ENCODE measurements at places on chromosomes 3 and 15.

GRCh38 chr3:5891711-5892110 is 704.2 kb downstream of the EDEM1 start:
- no peak for DNase-seq

- DNase-seq, result no peak
Measured at GRCh38 chr3:46942076-46942475, 34.5 kb downstream of the CCDC12 start.

DNA sequence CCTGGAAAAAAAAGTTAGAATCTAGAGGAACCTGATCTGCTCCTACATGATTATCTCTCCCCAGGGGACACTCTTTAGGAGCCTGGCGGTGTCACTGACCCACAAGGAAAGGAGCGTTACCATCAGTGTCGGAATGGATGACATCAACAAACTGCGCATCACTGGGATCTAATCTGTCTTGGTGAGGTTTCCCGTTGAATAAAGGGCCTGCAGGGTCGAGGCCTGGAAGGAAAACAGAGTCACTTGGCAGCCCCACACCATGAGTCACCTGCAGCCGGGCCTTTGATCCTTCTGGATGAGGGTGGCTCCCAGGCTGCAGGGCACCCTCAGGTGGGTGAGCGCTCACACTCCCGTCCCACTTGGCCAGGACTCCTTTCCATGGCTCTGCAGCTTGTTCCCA is 25.0 kb downstream of the LIPH start:
- DNase-seq, result no peak

DNA sequence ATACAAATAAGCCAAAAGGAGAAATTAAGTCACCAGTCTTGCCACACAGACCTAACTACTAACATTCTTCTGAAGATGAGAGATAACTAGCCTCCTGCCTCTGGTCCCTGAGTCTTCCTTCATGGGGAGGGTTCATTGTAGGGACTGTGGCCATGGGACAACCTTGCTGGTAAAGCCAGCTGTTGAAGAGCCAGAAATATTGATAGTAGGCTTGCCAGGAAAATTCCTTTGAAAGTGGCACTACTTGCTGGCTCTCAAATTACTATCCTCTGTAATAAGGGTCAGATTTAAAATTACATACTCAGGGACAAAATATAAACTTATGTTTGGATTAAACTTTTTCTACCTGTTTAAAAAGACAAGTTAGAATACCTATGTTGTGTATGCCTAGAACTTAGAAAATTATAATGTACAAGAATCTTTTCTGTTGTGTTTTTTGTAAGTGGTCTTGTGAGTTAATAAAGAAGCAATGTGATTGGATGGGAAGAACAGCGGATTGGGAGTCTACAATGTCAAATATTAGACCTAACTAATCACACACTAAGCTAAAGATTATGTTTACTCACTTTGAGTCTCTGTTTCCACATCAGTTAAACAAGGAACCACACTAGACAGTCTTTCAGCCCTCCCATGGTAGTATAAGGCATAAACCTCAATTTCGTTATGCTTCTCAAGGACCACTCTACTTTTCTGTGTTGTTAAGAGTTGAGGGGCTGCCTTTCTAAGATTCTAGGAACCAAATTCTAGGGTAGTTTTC is 60.0 kb upstream of the TRIM71 start:
- no peak for DNase-seq

GRCh38 chr3:154690413-154690812 is 260.4 kb upstream of the GPR149 start:
- no peak for DNase-seq

GRCh38 chr15:26028086-26028740 is 165.1 kb upstream of the ATP10A start:
- DNase-seq, result no peak

DNA sequence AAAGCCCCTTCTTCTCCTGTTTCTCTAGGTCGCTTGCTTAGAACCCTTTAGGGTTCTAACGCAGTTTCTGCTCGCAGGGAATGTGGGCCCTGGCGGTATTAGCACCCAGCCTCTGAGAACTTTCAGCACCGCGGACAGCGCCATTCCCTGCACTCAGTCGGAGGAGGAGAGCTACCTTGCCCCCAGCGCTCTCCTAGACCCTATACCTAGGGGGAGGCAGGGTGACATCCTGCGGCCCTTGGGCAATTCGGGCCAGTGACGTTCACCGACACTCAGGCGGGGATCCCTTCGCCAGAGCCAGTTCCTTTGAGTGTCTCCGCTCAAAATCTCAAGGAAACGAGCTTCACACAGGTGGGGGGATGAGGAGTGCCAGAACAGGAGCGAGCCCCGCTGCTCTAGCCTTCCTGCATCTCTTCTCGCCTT is 1.3 kb downstream of the SLC7A14 start:
- DNase-seq, result peak; percentile 46

DNA sequence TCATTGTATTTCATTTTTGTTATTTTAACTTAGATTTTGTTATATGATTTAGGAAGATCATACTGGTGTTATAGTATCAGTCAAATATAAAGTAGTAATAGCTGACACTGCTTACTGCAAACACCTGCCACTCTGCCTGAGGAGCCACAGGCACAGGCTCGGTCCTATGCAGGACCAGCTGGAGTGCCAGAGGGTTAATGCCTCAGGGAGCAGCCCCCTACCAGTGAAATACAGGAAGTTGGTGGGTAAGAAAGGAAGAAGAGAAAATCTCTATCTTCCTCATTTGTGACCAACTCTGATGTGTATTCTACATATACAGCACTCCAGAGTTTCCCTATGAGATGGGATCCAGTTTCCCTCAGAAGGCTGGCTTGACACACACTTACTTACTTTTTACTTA is 593.3 kb downstream of the UNC13C start:
- no peak for DNase-seq

- no peak for DNase-seq
Measured at GRCh38 chr3:12237912-12238650, 50.8 kb upstream of the PPARG start.

GRCh38 chr3:15404767-15405166 is 22.6 kb downstream of the METTL6 start:
- DNase-seq, result no peak

DNA sequence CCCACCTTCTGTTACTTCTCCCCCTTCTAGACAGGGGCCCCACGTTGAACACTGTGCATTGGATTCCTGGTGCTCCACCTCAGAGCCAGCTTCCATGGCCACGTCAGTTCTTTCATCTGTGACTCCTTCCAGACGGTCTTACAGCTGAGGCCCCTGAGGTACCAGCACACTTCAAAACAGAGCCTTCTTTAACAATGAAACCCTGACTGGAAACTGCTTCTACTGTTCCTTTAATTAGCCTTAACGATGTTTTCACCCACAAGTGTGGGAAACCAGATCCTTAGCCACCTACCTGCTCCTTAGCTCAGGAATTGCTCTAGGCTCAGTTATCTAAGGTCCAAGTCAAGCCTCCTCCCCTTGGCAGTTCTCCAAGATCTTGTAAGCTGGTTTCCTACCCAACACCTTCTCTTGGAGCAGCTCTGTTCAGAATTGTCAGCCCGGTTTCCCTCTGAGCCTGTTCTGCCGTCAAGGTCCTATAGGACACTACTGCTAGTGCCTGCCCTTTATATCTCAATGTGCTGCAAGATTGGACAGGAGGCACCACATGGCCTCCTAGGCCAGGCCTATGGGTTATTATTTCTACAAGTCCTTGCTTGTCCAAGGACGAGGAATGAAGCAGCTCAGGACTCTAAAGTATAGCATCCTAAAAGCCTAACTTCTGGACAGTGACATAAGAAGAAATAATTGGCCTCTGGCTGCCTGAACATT is 80.7 kb downstream of the FMN1 start:
- no peak for DNase-seq

DNA sequence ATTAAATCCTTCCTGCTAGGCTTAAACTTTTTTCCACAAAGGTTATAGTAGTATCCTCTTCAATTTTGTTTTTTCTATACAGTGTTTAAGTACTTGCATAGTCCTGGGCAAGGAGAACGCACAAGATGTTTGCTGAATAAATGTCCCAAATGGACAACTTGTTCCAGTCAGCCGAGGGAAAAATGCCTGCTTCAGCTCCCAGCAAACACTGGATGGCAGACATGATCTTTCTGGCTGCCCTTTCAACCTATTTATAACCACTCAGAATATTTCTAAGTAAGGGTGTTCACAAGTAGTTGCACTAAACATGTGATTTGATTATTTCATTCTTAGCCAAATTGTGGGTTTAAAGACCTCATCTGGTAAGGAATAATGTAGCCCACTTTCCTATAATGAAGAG is 29.8 kb downstream of the GNB4 start:
- no peak for DNase-seq

- DNase-seq, result no peak
Measured at GRCh38 chr3:121557426-121557934, 10.3 kb upstream of the ARGFX start.

GRCh38 chr15:41424809-41425208 is 7.9 kb downstream of the RTF1 start:
- DNase-seq, result no peak

- no peak for DNase-seq
Measured at GRCh38 chr3:72042397-72043203, 257.7 kb upstream of the PROK2 start.

GRCh38 chr15:42367041-42367440 is 7.7 kb downstream of the CAPN3 start:
- no peak for DNase-seq

DNA sequence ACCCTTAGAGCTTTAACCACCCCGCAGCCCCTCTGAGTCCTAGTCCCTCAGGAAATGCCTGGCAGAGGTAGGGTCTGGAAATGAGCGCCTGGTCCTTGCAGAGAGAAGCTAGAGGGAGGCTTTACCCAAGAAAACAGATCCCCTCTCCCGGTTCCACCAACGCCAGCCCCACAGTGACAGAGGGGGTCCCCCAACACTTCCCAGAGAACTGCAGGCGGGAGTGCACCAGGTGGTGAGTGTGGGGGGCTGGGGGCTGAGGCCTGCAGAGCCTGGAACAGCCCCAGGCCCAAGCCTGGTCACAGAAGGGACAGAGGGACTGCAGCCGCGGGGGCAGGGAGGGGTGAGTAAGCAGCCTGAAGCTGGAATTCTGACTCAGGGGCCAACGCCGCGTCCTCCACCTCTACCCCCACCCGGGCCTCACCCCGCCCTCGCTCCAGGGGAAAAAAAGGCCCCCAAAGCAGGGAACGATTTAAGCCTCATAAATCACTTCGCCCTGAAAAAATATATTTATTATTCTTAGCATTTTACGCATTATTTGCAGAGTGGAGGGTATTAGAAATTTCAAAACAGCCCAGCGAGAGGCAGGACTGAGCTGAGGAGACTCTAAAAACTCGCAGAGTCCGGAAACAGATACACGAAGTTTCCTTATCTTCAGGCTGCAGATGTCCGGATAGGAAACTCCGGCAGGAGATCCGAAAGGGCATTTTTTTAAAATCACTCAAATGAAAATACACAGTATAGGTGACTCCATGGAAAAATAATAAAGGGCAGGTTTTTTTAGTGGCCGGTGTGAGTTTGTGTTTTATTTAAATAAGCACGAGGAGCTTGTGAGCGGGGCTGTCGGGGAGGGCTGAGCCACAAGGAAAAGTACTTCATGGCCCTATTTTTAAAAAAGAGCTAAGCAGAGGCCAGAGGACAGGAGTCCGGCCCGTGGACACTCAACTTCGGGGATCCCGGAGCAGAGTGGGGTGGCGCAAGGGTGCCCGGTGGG is 10.0 kb downstream of the GATA2 start:
- DNase-seq, result no peak

GRCh38 chr3:149003653-149004305 is 12.4 kb downstream of the GYG1 start:
- DNase-seq, result no peak

- no peak for DNase-seq
Measured at GRCh38 chr3:134567605-134568004, 81.7 kb downstream of the CEP63 start.

DNA sequence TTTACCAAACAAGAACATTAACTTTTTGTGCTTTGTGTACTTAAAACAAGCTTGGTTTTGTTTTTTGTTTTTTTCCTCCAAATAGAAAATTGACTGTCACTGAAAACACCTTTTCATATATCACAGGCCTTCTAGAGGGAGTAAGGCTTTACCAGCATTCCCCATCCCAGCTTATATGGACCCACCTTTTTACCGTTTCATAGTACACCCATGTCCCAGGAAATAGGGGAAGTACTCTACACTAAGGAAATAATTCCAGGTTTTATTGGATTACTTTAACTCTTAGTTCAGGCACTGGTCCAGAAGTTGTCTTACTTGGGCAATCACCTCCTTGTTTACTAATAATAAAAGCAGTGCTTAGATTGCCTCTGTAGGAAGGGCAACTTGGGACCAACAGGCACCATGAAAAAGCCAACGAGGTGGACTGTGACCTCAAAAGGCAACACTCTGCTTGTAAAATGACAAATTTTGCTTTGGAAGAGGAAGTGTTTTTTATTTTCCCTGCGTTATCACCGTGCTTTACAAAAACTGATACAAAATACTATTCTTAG is 26.2 kb downstream of the HMG20A start:
- no peak for DNase-seq

GRCh38 chr3:100227511-100227921 is 33.3 kb upstream of the TBC1D23 start:
- no peak for DNase-seq

DNA sequence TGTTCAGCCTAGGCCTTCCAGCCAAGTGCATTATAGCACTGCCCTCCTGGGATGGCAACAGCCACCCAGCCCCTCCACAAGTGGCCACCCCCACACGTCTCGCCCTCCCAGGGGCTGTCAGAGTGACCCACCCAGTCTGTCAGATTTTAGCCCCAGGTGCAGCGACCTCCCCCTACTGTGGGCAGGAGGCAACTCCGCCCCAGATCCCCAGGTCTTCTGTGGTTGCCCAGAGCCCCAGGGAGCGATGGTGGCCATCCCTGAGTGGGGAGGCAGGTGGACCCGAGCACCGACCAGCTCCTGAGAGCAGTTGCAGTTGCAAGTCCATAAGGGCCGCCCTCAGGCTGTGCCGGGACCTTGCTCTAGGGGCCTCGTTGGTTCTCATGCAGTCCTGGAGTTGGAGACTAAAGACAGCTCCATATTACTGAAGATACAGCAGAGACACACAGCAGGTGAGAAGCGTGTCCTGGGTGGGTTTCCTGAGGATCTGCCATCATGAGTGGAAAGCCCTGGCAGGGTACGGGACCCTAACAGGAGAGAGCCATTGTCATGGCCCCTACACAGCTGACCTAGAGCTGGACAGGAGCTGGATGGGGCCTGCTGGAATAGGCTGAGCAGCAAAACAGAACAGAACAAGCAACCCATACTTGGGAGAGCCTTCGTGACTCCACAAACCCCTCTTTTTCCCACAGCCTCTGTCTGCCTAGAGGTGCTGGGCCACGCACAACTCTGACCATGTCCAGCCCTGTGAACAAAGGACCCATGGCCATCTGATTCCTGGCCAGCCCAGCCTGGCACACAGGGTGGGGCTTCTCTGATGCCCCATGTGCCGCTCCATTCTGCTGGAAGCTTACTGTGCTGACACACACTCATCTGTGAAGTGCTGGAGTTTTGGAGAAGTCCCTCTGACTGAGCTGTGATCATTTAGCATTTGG is 110.3 kb upstream of the ALDH1A3 start:
- DNase-seq, result no peak

GRCh38 chr15:35673093-35673684 is 127.2 kb upstream of the DPH6 start:
- DNase-seq, result no peak

- DNase-seq, result no peak
Measured at GRCh38 chr15:98226578-98226977, 266.1 kb downstream of the ARRDC4 start.
